ENCODE measurements at places on chromosomes 5 and 9.

- DNase-seq, result no peak
Observed at GRCh38 chr5:102858808-102859207, 103.7 kb downstream of the PAM start.

GRCh38 chr5:144130306-144130705, 40.2 kb downstream of the YIPF5 start:
- no peak for DNase-seq

- DNase-seq, result no peak
Observed at GRCh38 chr5:82386576-82386975, 108.4 kb upstream of the RPS23 start.

DNA sequence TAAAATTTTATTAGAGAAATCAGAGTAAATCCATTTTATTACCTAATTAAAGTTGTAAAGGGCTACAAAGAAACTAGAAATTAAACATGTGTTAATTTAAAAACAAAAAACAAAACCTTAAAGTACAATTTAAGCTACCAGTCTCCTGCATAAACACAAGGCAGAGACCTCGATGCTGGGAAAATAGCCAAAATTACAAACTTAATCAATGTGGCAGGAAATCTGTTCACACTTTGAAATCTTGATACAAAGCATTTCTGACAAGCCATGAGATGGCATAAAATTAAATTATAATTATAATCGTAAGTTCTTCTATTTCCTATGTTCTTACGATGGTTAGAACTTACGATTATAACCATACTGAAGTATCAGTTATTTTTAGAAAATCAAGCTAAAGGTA, 158.0 kb upstream of the FREM1 start:
- DNase-seq, result no peak

All from stimulated activated CD8-positive, alpha-beta memory T cell treated with anti-CD3 and anti-CD28 coated beads, Interleukin-7, amount 100 ng/mL, for 24 hours (primary cell).